Aorta (tissue), 5 donors: ENCODE measurements at places on chromosomes 11 and 22. TPM values are rescaled to one million over a fixed set of nuclear protein-coding genes. Genes with fewer than 3 reads are reported as not detected.

DNA sequence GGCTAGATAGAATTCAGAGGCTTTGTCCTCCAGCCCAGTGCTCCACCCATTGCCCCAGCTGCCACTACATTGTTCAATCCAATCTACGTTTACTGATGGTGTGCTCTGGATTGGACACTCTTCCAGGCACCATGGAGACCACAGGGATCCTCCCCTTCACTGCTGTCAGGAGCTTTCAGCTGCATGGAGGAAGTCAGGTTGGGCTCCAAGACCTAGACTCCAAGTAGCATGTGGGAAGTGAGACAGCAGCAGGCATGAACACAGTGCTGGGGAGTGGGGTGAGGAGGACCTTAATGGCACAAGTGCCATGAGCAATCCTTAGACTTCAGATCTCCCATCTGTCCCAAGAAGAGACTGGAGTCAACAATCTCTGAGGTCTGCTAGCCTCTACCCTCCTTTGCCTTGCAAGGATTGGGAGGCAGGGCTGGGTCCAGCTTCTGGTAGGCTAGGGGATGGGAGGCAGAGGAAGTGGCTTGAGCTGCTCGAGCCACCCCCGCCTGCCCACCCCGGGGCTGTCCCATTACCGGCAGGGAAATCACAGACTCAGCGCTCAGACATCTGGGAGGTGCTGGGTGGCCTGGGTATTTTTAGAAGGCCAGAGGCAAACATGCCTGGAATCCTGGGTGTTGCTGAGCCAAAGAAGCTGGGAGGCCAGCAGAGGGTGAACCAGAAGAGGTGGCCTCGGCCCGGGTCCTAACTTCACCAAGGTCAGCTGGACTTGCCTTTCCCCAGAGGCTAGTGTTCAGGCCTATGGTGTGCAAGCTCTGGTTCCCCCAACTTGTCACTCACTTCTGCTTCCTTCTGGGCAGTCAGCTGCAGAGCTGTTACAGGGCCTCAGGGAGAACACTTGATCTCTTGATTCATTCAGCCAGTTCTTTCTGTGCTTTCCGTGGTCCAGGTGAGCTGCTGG lies 15.2 kb upstream of the FCHSD2 start:
- no peak overlapping the region for H3K4me3 ChIP-seq
- peak overlapping the region; percentile 93 for H3K27ac ChIP-seq
- H3K36me3 ChIP-seq = no peaks in the 10 kb centered on the region
- peak; percentile 90 for DNase-seq
- H3K27me3 ChIP-seq = no peaks in the 10 kb centered on the region

- H3K4me3 ChIP-seq = no peak overlapping the region
- no peak for DNase-seq
- no peaks in the 10 kb centered on the region for H3K36me3 ChIP-seq
- peaks cover 7% of the 10 kb centered on the region for H3K27me3 ChIP-seq
- no peak overlapping the region for H3K27ac ChIP-seq
Measured at GRCh38 chr11:120945042-120945441, 78.9 kb upstream of the TBCEL start.

- H3K4me1 ChIP-seq = no peaks in the 10 kb centered on the region
- no peak overlapping the region for H3K27ac ChIP-seq
- no peaks in the 10 kb centered on the region for H3K27me3 ChIP-seq
- H3K4me3 ChIP-seq = no peak overlapping the region
Measured at GRCh38 chr22:19884161-19884953, 29.7 kb upstream of the GNB1L start.

DNA sequence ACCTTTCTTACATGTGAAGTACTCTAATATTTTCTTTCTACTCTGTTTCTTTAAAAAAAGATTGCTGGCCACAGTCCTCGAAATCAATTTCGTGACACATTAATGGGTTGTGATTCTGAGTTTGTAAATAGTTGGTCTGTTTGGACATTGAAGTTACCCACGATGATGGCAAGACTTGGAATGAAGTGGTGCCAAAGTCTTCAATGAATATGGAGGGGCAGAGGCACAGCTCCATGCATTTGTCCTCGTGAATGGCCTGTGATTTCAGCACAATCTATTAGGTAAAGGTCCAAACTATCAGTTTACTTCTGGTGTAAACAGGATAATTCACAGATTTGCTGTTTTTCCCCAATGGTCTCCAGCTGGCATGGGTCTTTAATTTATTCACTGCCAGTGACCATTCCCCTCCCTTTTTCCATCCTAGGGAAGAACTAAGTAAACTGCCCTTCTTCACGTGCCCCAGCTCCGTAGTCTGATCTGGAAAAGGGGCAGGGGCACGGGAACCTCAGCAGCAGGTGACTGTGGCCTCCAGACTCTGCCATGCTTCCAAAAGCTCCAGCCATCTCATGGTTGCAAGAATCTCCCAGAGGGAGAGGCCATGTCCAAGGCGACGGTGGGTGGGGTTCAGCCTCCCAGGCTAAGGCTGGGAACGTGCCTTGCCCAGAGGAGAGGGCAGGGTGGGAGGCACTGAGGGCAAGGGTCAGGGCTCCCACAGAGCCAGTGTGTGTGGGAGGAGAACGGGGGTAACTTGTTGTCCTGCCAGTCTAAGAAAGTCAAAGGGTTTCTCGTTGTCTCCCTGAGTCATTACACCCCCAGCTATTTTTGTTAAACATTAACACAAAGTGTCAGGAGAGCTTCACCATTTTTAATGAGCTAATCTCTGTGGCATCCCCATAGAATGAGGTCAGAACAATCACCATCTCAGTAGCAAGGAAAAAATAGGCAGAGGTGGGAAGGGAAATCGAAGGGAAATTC lies 16.9 kb upstream of the PEX26 start:
- no peak for DNase-seq
- no peaks in the 10 kb centered on the region for H3K36me3 ChIP-seq
- H3K27me3 ChIP-seq = no peaks in the 10 kb centered on the region
- H3K4me1 ChIP-seq = peaks cover 3% of the 10 kb centered on the region
- peak overlapping the region; percentile 47 for H3K27ac ChIP-seq

Gene OR2AG2
- total RNA-seq = not detected

GRCh38 chr11:26987272-26987671 lies 6.6 kb upstream of the FIBIN start:
- H3K4me1 ChIP-seq = peaks cover 5% of the 10 kb centered on the region
- no peak for DNase-seq
- H3K27ac ChIP-seq = no peak overlapping the region

- no peaks in the 10 kb centered on the region for H3K36me3 ChIP-seq
- H3K4me1 ChIP-seq = no peaks in the 10 kb centered on the region
- H3K27me3 ChIP-seq = no peaks in the 10 kb centered on the region
- peak; percentile 66 for DNase-seq
- H3K4me3 ChIP-seq = no peak overlapping the region
- no peak overlapping the region for H3K27ac ChIP-seq
Measured at GRCh38 chr11:2576111-2576510, 123.7 kb downstream of the KCNQ1OT1 start.

- H3K27ac ChIP-seq = no peak overlapping the region
- DNase-seq = no peak
- H3K4me3 ChIP-seq = no peak overlapping the region
- no peaks in the 10 kb centered on the region for H3K27me3 ChIP-seq
- H3K36me3 ChIP-seq = no peaks in the 10 kb centered on the region
Measured at GRCh38 chr22:28123989-28124766, 205.1 kb upstream of the PITPNB start.

DNA sequence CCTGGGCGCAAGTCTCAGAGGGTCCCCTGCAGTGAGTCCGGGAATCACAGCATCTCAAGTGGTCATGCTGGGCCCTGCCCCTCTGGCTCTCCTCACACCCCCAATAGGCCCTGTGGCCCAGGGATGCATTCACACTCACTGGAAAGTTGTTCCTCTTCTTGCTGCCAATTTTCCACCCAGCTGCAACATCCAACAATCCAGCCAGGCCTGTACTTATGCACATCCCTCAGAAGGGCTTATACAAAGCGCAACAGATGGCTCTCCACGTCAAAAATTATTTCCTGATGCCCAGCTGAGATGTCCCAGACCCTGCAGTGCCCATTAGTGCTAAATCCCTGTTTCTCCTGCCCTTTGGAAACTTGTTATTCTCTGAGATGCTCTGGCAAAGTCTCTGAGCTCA lies 407.8 kb upstream of the NARS2 start:
- H3K27ac ChIP-seq = no peak overlapping the region
- H3K4me1 ChIP-seq = no peaks in the 10 kb centered on the region
- H3K36me3 ChIP-seq = no peaks in the 10 kb centered on the region
- no peaks in the 10 kb centered on the region for H3K27me3 ChIP-seq
- no peak overlapping the region for H3K4me3 ChIP-seq

- no peak overlapping the region for H3K27ac ChIP-seq
- DNase-seq = no peak
- H3K4me1 ChIP-seq = no peaks in the 10 kb centered on the region
- H3K27me3 ChIP-seq = no peaks in the 10 kb centered on the region
Measured at GRCh38 chr11:70942593-70942992, 309.8 kb downstream of the SHANK2 start.

Gene CELSR1
- 3.0 TPM for total RNA-seq

Gene WT1
- 0.87 TPM for total RNA-seq

DNA sequence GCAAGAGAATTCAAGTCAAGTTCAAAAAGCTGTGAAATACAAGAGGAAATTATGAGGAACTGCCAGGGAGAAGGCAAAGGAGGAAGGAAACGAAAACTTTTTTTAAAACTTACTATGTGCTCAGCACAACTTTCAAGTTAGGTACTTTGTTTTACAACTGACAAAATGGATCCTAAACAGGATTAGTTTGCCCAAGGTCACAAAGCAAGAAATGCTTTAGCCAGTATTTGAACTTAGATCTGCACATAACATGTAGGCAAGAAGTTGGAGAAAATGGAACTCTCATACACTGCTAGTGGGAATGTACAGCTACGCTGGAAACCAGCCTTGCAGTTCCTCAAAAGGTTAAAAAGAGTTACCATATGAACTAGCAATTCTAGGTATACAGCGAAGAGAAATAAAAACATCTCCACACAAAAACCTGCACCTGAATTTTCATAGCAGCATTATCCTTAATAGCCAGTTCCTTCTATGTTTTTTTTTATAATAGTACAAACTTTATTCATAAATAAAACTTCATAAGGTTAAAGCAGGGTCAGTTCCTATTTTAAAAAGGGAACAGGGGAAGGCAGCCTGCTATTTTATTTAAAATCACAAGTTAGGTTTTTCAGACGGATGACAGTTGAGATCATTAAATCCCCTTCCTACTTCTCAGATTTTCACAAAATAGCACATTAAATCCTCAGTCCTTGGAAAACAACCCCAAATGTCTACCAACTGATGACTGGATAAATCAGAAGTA lies 19.2 kb downstream of the DDX6 start:
- H3K4me3 ChIP-seq = no peak overlapping the region
- H3K27ac ChIP-seq = no peak overlapping the region
- H3K36me3 ChIP-seq = peaks cover 3% of the 10 kb centered on the region
- no peaks in the 10 kb centered on the region for H3K27me3 ChIP-seq

DNA sequence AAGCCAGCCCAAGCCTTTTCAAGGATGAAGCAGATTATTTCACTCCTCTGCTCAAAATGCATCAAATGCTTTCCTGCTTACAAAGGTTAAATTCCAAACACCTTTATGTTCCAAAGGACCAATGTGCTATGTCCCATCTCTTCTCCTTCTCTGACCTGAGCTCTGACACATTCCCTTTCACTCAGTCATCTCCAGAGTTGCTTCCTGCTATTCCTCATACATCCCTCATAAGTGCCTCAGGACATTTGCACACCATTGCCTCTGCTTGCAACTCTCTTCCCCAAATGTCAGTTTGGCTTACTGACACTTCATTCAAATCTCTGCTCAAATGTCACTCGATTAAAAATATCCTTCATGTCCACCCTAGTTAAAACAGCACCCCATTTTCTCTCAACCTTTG lies 53.3 kb upstream of the BMAL1 start:
- no peaks in the 10 kb centered on the region for H3K36me3 ChIP-seq
- no peak overlapping the region for H3K27ac ChIP-seq
- H3K4me1 ChIP-seq = no peaks in the 10 kb centered on the region

DNA sequence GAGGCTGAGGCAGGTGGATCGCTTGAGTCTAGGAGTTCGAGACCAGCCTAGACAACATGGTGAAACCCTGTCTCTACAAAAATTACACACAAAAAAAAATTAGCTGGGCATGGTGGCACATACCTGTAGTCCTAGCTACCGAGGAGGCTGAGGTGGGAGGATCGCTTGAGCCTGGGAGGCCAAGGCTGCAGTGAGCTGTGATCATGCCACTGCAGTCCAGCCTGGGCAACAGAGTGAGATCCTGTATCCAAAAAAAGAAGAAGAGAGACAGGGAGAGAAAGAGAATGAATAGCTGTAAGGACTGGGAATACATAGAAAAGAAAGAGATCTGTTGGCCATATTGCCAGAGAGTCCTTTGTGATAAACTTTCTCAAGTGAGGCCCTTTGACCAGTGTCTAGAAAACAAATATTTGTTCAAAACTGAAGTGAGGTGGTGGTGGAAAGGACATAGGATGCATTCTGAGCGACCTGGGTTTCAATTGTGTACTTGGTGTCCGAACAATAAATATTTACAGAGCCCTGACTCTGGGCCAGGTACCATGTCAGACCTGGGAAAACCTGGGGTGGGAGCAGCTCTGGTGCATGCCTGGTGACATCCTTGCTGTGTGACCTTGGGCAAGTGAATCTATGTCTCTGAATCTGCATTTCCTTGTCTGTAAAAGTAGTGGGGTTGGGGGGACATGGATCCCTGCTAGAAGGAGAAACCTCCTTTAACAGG lies 89.6 kb upstream of the CRYBB3 start:
- DNase-seq = no peak
- no peaks in the 10 kb centered on the region for H3K36me3 ChIP-seq
- H3K27ac ChIP-seq = peak overlapping the region; percentile 96
- H3K27me3 ChIP-seq = no peaks in the 10 kb centered on the region

Gene POTEH
- total RNA-seq = not detected

DNA sequence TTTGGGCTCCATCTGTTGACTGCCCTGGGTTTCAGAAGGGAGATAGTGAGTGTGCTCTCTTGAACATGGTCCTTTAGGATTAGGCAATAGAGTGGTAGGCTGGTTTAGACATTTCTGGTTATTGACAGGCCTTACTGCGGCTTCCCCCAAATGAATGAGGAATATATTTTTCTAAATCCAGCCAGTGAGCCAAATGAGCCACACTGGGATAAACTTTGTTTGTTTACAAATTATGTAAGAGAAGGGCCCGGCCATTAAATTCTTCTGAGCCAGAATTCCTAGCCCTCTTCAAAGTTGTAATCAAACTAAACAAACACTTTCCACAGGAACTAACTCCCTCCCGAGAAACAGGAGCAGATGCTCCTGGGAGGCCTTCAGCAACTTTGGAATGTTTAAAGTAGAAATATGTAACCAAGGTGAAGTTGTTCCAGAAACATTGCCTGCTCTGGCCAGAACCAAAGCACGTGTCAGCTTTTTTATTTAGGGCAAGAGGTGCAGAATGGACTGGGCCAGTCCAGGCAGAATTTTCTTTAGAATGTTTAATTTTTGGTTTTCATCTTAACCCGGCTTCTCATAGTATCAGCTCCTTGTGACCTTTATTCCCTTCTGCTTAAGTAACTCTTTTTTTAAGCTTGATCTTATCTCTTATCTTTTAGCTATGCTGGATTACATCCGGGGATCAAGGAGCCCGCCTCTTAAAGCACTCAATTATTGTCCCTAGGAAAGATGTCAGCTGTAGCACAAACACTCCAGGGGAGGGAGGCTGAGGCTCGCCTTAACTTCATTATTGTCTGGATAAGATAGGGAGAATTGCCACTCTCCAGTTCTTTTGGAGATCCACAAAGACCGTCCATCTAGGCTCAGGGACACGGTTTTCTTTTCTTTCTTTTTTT lies 28.7 kb downstream of the ZNRF3 start:
- H3K4me1 ChIP-seq = peaks cover 13% of the 10 kb centered on the region
- no peaks in the 10 kb centered on the region for H3K36me3 ChIP-seq
- peak; percentile 9 for DNase-seq
- peak overlapping the region; percentile 100 for H3K27ac ChIP-seq
- no peaks in the 10 kb centered on the region for H3K27me3 ChIP-seq

- H3K27ac ChIP-seq = no peak overlapping the region
- H3K4me3 ChIP-seq = no peak overlapping the region
- H3K4me1 ChIP-seq = no peaks in the 10 kb centered on the region
Measured at GRCh38 chr11:66659763-66660162, 17.9 kb downstream of the RBM4B start.
